Posterior vena cava (tissue), 2 donors: ENCODE measurements at places on chromosomes 6 and 20. TPM values are rescaled to one million over a fixed set of nuclear protein-coding genes. Genes with fewer than 3 reads are reported as not detected.

Gene SYS1
- 21.8 TPM for total RNA-seq

Gene TCF15
- 2.2 TPM for total RNA-seq

DNA sequence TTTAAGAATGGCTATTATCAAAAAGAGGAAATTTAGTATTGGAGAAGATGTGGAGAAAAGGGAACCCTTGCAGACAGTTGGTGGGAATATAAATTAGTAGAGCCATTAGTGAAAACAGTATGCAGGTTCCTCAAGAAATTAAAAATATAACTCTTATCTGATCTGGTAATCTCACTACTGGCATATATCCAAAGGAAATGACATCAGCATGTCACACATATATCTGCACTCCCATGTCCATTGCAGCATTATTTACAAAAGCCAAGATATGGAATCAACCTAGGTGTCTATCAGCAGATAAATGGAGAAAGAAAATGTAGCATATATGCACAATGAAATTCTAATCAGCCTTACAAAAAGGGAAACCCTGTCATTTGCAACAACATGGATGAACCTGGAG lies 2.6 kb downstream of the SIRPG start:
- DNase-seq: no peak

GRCh38 chr6:169806701-169807100 lies 55.3 kb downstream of the ERMARD start:
- peak; percentile 25 for DNase-seq

GRCh38 chr6:37826188-37826587 lies 6.7 kb downstream of the ZFAND3 start:
- no peak for DNase-seq

GRCh38 chr6:161740486-161740885 lies 466.6 kb upstream of the AGPAT4 start:
- DNase-seq: no peak

GRCh38 chr20:10720565-10720964 lies 46.8 kb upstream of the JAG1 start:
- no peak for DNase-seq
